AG20443 (cell line): ENCODE measurements at places on chromosomes 12 and 14.

GRCh38 chr12:77923882-77924281 lies 93.2 kb downstream of the NAV3 start:
- peak; percentile 11 for DNase-seq

DNA sequence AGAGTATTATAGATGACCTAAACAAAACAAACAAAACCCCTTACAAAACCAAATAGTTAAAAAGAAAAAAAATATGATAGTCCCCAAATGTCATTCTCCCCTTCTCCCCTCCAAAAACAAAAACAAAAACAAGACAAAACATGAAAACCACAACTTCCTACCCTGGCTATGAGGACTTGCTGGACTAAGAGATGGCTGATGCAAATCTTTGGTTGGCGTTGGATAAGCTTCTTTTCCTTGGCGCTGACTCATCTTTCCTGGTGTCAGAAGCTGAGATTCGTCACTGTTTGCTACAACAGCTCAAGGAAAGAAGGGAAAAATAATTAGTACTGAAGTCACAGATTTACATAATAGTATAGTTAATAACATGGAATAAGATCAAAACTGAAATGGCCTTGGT lies 102.5 kb upstream of the BBS10 start:
- peak; percentile 56 for DNase-seq

GRCh38 chr12:96091833-96092232 lies 56.4 kb upstream of the LTA4H start:
- DNase-seq: no peak

- no peak for DNase-seq
These were observed 74.9 kb downstream of the TBK1 start for GRCh38 chr12:64526859-64527258.

- DNase-seq: peak; percentile 70
These were observed 484 bp downstream of the ALKBH1 start for GRCh38 chr14:77707355-77707723.
